Amniotic stem cell (primary cell): ENCODE measurements at places on chromosomes 3 and 15.

- no peak for DNase-seq
Observed at GRCh38 chr15:24945711-24946110, 9.1 kb upstream of the SNRPN start.

GRCh38 chr3:53239800-53240199, 16.0 kb downstream of the TKT start:
- no peak for DNase-seq

DNA sequence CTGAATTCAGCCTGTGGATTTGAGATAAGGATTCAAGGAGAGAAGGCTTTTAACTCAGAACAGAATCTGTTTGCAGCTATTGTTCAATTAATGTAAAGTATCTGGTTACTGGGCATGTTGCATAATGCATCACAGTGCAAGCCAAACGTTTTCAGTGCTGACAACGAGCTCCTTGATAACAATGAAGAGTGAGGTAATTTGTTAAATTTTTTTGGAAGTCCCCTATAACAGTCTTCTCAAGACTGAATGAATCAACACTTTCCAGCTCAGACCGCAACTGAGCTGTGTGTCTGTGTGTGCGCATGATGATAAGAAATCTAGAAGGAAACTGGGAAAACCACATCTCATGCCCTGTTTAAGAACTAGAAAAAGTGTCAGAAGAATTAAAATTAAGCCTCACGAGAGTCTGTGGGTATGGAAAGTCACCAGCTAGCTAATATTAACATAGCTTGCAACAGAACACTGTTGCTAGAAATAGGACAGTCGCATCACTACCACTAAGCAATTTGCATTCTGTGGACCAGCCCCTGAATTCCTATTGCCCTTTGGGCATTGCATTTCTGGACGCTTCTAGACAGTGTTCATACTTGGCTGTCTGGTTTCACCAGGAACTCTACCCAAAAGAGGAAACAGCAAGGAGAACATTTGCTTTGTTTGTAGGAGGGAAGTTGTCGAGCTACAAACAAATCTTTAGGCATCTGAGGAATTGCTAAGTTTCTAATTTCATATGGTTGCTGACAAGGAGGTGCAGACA, 43.7 kb upstream of the ATP2C1 start:
- no peak for DNase-seq

- DNase-seq: no peak
Observed at GRCh38 chr3:106092792-106093191, 224.0 kb upstream of the CBLB start.

- no peak for DNase-seq
Observed at GRCh38 chr15:90994059-90994416, 297 bp downstream of the PRC1 start.

- no peak for DNase-seq
Observed at GRCh38 chr3:171001957-171002694, 24.4 kb downstream of the SLC2A2 start.

GRCh38 chr15:30036036-30036703, 46.6 kb upstream of the GOLGA8J start:
- DNase-seq: no peak

DNA sequence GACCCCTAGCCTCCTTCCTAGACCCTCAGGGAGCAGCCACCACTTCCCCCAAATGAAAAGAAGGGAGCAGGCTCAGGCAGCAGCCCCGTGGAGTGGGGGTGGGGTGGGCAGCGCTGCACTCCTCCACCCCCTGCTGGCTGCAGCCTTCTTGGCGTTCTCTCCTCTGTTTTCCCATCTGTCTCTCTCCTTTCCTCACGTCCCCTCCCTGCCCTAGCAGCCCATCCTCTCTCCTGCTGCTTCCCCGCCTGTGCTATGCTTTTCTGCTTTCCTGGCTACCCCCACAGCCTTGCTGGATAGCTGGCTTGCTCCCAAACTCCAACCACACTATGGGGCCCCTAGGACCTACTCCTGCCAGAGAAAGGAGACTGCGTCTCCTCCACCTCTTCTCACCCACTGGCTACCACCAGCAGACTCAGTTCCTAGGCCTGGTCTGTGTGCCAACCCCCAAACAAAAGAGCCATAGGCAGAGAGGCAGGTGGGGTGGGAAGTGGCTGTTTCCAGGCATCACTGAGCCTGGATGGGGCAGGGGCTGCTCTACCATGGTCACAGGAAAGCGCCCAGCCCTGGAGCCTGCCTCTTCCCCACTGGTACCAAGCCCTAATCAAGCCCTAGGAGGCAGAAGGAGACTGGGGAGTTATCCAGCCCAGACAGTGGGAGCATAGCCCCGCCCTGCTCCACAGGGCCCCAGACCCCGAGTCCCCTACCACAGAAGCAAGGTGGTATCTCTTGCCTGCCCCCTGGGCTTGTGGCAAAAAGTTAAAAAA, 3.4 kb upstream of the DISP2 start:
- DNase-seq: no peak

- DNase-seq: no peak
Observed at GRCh38 chr3:110485389-110485788, 586.2 kb upstream of the NECTIN3 start.

DNA sequence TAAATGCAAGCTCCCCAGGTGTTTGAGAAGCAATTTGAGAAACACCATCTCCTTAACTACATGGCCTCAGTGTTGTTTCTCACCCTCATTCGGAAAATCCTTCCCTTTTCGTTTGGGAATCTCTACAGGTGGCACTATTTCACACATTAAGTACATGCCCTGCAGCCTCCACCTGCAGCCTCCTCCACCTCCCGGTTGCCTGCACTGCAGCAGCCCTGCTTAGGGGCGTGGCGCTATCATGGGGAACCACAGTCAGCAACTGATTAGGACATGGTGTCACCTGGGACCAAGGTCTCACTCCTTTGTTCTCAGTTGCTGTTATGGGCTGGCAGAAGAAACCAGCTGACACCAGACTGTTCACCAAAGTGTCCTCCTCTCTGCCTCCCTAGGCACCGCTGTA, 11.7 kb upstream of the ZNF774 start:
- no peak for DNase-seq

- no peak for DNase-seq
Observed at GRCh38 chr15:63530235-63530634, 25.8 kb downstream of the USP3 start.

- no peak for DNase-seq
Observed at GRCh38 chr3:138686771-138687221, 78.2 kb downstream of the FAIM start.
